CD4-positive, alpha-beta T cell treated with Interleukin-6 for 4 hours (primary cell): ENCODE measurements at places on chromosomes 2 and 18.

GRCh38 chr2:58896638-58897037, 655.5 kb upstream of the FANCL start:
- no peak for DNase-seq

GRCh38 chr2:75076088-75076487, 117.6 kb downstream of the POLE4 start:
- DNase-seq = no peak

- no peak for DNase-seq
Observed at GRCh38 chr18:26405190-26405801, 143.1 kb downstream of the KCTD1 start.

- no peak for DNase-seq
Observed at GRCh38 chr18:12597760-12598159, 60.1 kb downstream of the SPIRE1 start.

- DNase-seq = no peak
Observed at GRCh38 chr18:50143294-50143693, 51.7 kb downstream of the MYO5B start.

GRCh38 chr2:126719833-126720351, 63.9 kb downstream of the GYPC start:
- no peak for DNase-seq

DNA sequence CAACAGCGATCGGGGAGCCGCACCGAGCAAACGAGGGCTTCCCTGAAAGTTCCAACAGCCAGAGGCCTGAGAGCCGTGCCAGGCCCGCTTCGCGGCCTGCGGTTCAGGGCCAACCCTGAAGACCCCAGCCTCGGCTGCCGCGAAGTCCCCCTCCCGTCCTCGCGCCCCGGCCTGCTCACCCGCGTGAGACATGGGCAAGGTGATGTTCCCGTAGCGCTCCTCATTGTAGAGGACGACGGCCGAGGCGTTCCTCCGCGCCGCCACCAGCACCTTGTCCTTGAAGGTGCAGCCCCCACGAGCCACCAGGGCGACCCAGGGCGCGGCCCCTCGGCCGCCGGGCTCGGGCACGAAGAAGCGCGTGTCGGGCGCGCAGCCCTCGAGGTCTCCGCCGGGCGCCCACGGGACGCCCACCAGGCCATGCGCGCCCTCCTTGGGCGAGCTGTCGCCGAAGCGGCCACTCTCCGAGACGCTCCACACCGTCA, 510 bp downstream of the RNF149 start:
- DNase-seq = peak; percentile 36

DNA sequence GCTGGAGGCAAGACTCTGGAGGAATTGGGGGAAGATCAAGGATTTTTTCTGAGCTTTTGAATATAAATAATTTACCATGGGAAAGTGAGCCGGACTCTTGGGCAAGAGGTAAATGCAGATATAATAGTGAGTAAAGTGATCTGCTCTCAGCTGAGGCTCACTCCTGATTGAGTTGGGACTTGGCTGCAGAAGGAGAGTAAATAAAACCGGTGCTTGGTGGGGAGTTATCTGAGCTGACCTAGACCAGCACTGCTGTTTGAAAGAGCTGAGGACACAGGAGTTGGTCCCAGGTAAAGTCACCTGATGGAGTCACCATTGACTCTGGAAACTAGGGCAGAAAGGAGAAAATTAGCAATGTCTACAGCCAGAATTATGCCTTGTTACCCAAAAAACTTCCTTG, 57.3 kb upstream of the LRPPRC start:
- no peak for DNase-seq

GRCh38 chr2:222307143-222307756, 8.5 kb upstream of the PAX3 start:
- DNase-seq = no peak

- no peak for DNase-seq
Observed at GRCh38 chr2:98381494-98381893, 35.2 kb downstream of the CNGA3 start.

- DNase-seq = no peak
Observed at GRCh38 chr2:64565949-64566710, 42.0 kb downstream of the AFTPH start.

DNA sequence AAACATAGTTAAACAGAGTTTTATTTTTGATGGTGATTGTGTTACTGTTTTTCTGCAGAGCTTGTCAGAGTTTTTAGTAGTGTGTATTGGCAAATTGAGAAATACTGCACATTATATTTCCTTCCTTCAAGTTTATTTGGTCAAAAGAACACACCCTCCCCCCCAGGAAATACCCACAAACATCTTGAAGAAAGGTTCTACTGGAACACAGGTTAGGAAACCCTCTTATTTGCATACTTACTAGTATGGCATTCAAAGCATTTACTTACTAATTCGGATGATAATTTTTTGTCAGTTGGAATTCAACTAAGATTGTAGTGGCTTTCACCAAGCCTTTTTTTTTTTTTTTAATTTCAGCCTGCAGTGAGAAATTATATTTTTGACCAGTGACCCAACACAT, 9.1 kb downstream of the CAB39 start:
- peak; percentile 36 for DNase-seq

GRCh38 chr2:191183516-191183915, 32.7 kb upstream of the STAT4 start:
- DNase-seq = no peak
